ENCODE measurements at places on chromosomes 12 and 14.

DNA sequence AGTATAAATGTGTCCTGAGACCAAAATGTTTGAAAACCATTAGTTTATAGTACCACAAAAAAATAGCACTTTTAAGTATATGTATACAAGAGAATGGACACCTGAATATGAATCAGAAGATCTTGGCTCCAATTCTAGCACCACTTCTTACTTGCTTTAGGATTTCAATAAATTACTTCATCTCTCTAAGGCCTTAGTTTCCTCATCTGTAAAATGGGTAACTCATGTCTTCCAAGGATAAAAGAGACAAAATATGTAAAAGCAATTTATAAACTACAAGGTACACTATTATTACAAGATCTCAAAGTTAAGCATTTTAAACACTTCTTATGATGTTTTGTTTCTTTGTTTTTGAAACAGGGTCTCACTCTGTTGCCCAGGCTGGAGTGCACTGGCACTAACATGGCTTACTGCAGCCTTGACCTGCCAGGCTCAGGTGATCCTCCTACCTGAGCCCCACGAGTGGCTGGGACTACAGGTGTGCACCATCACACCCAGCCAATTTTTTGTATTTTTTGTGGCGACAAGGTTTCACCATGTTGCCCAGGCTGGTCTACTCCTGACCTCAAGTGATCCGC, 9.4 kb downstream of the DUSP16 start:
- DNase-seq: no peak

- DNase-seq: no peak
Measured at GRCh38 chr12:77686760-77687159, 143.9 kb upstream of the NAV3 start.

GRCh38 chr14:47961634-47962033, 286.2 kb upstream of the MDGA2 start:
- no peak for DNase-seq

DNA sequence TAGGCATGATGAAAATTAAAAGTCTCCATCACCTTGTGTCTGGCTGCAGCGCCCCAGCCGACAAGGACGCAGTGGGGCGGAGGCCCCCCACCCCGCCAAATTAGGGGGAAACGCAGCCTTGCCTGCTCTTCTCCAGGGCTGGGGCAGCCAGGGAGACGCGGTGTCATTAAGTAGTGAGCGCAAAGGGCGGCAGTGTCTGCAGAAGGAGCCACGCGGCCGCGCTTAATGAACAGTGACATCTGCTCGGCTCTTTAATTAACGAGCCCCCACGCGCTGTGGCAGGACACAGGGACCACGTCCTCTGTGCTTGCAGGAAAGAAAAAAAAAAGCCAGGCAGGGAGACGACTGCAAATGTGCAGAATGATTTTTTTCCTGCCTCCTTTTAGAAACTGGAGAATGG, 93.4 kb upstream of the NCOR2 start:
- DNase-seq: no peak

DNA sequence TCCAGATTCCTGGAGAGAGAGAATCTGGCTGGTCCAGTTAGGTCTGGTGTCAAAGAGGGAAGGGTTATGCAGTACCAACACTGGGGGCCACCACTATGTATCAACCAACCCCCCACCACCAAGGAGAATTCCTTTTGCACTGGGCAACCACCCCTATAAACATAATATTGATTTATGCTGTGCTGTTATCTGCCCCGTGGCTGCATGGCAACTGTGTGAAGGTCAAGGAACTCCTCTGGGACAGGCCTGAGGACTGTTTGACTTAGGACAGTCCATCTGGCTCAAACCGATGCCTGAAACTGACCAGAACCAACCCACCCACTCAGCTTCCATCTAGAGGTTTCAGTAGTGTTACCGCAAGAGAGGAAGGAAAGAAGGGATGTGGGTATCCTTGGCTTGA, 20.5 kb downstream of the PLEKHH1 start:
- no peak for DNase-seq

- DNase-seq: no peak
Measured at GRCh38 chr14:104515811-104516780, 63.5 kb upstream of the C14orf180 start.

GRCh38 chr14:76713121-76713520, 48.1 kb upstream of the VASH1 start:
- DNase-seq: no peak

GRCh38 chr14:41280745-41281144, 325.9 kb upstream of the LRFN5 start:
- no peak for DNase-seq

DNA sequence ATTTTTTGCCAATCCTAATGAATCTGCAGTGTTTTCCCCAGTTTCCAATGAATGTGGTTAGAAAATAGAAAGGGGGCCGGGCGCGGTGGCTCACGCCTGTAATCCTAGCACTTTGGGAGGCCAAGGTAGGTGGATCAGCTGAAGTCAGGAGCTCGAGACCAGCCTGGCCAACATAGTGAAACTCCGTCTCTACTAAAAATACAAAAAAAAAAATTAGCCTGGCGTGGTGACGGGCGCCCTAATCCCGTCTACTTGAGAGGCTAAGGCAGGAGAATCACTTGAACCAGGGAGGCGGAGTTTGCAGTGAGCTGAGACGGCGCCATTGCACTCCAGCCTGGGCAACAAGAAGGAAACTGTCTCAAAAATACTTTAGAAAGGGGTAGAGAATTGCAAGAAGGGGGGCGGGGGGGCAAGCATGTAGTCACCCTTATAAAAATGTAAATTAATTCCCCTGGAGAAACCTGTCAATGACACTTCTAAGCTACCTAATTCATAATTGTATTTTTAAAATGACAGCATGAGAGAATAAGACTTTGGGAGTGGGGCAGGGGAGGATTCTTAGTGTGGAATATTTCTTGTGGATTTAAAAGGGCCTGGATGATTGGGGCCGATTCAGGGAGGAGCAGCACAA, 1.7 kb downstream of the KLHDC2 start:
- DNase-seq: no peak

GRCh38 chr14:37232907-37233481, 35.3 kb downstream of the MIPOL1 start:
- no peak for DNase-seq

- DNase-seq: no peak
Measured at GRCh38 chr14:24422261-24422660, 7.2 kb downstream of the CBLN3 start.

DNA sequence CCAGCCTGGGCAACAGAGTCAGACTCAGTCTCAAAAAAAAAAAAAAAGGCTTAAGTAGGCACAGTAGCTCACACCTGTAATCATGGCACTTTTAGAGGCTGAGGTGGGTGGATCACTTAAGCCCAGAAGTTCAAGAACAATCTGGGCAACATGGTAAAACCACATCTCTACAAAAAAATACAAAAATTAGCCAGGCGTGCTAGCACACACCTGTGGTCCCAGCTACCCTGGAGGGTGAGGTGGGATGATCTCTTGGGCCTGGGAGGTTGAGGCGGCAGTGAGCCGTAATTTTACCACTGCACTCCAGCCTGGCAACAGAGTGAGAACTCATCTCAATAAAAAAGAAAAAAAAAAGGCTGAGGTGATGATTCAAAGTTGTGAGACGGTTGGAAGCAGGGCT, 9.1 kb upstream of the RESF1 start:
- DNase-seq: no peak

GRCh38 chr12:79433465-79434072, 257.2 kb downstream of the PAWR start:
- no peak for DNase-seq

DNA sequence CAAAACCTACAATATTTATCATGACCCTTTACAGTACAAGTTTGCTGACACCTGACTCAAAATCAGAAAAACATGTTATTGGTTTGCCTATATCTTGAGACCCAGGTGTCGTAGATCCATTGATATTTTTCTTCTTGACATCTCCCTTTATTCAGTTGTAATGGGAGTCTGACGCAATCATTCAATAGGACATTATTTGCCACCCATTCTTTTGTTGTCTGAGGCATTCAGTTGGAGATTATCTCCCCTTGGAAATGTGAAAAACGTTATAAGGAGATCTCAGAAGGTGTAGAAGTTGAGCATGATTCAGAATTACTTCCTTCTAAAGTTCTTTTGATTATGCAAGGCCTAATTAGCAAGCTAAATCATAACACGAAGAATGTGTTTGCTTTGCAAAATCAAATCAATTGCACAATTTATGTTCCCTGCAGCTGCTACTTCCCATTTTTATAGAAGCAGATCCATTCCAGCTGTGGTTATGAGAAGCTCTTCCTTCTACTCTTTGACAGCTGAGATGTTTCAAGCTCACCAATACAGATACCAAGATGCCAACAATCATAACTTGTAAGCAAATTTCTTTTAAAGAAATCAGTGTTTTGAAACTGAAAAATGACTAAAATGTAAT, 228.2 kb upstream of the SYT1 start:
- no peak for DNase-seq

DNA sequence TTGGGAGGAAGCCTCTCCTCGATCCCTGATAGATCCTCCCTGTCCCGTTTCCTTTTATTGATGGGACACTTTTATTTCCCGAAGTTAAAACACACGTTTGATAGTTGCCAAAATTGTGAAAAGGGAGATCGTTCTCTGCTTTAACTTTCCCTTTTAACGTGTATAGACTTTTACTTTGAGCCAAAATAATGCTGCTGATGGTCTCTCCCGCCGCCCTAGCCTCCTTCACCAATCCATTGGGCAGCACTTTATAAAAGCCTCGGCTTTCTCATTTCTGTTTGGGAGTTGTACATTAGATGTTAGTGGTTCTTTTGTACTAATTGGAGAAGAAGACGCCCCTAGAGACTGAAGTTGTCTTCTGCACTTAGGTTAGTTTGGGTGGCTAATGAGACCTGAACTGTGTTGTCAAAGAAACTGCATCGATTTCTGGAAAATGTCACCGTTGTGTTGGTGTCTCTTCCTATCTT, 1.4 kb downstream of the TMTC2 start:
- DNase-seq: no peak

GRCh38 chr14:61372379-61372778, 51.0 kb downstream of the PRKCH start:
- DNase-seq: no peak

DNA sequence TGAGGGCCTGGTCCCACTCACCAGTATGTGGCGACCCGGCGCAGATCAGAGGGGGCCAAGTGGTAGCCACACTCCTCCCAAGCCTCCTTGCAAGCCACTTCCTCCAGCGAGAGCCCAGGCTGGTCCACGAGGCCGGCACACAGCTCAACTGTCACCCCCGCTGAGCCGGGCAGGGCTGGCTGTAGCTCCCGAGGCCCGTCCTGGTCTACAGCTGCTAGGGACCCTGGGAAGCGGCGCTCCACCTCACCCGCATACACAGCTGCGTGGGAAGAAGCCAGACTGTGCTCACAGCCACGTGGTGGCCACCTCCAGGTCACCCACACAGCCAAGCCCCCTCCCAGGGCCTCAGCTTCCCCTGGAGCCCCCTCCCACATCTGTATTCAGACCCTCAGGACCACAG, 4.6 kb downstream of the NUDT14 start:
- no peak for DNase-seq

DNA sequence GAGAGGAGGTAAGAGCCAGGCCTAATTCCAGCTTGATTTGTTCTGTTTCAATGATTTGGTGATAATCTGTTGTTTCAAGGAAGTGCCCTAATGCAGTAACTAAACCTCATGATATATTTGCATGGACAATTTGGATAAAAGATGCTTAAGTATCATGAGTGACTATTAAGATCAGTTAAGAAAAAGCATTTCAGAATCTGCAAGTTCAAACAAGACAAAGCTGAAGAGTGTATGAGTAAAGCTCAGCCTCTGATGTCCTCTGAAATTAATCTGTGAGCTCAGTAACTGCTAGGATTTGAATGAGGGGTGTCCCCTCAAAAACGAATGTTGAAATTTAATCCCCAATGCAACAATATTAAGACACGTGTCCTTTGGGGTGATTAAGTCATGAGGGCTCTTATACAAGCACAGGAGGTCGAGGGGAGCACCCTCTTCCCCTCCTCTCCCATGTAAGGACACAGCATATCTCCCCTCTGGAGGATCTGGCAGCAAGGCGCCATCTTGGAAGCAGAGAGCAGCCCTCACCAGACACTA, 949.2 kb downstream of the GALC start:
- no peak for DNase-seq

- DNase-seq: no peak
Measured at GRCh38 chr14:25090256-25090655, 40.3 kb upstream of the STXBP6 start.

DNA sequence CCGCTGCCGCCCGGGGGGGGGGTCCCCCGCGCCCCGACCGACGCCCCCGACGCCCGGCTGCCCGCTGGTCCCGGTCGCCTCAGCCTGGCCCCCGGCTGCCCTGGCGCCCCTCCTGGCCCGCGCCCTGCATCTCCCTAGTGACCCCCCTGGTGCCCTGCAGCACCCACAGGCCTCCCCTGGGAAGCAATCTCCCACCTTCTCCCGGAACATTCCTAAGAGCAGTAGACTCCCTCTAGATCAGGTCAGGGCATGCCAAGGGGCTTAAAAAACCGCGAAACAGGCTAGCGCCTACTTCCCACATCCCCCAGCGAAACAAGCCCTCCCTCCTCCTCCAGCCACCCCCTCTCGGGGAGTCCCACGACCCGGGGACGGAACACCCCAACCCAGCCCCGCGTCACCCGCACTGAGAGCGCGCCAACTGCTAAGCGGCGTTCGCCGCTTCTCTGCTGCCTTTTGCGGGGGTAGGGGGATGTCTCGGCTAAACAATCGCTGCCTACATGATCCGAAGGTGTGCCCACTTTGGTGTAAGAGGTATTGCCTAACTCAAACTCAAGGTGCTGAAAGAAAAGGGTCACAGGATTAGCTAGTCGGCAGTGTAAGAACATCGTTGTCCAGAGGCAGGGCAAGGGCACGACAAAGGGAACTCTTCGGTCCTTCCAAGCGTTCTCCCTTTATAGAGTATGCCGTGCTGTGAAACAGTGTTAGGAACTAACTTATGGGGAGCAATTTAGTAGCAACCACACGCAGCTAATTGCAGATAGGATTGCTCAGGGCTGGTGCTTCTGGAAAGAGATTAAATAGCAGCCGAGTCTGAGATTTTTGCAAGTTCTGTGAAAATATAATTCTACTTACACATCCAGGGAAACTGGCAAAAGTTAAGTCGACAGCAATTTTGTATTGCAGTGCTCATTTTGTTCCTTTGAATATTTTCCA, 619 bp upstream of the NTN4 start:
- no peak for DNase-seq

DNA sequence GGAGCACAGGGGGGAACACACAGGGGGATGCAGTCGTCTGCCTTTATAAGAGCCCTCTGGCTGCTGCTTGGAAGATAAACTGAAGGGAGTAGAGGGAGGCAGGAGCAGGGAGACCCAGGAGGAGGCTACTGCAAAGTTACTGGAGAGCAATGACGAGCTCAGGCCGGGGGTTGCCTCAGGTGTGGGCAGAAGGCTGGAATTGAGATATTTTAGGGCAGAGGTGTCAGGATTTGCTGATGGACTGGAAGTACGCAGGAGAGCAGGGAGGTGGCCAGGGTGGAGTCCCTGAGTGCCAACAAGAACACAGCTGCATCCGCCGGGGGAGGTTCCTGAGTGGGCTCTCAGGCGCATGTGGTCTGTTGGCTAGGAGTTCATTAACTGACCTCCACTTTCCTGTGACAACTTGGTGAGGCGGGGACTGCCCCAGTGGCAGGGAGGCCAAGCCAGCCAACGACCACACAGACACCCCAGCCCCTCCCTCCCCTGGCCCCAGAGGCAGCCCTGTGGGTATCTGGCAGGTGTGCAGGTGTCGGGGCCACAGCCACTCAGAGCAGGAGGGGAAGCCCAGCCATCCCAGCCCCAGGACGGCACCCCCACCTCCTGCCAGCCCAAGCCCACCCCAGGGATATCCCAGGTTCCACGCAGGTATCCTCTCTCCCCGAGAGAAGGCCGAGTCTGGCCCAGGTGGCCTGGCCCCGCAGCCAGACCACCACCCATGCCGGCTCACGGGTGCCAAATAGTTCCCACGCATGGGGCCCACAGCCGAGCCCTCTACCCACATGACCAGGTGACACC, 85.4 kb downstream of the NCOR2 start:
- no peak for DNase-seq

Measured in stimulated activated CD8-positive, alpha-beta memory T cell treated with anti-CD3 and anti-CD28 coated beads, Interleukin-2, amount 100 ng/mL, for 1 hour (primary cell).